ENCODE measurements at places on chromosomes 5 and 9. TPM values are rescaled to one million over a fixed set of nuclear protein-coding genes. Genes with fewer than 3 reads are reported as not detected.

- peak overlapping the region; percentile 59 for H3K27ac ChIP-seq
- H3K36me3 ChIP-seq: no peaks in the 10 kb centered on the region
- H3K27me3 ChIP-seq: no peaks in the 10 kb centered on the region
- peak; percentile 82 for DNase-seq
Observed at GRCh38 chr5:8848997-8849594, 696.8 kb downstream of the SEMA5A start.

GRCh38 chr9:101636247-101636646 lies 41.5 kb upstream of the PPP3R2 start:
- no peak for DNase-seq
- H3K4me3 ChIP-seq: no peak overlapping the region
- no peak overlapping the region for H3K27ac ChIP-seq
- H3K4me1 ChIP-seq: no peaks in the 10 kb centered on the region

Gene ANXA2R
- total RNA-seq: 0.80 TPM

GRCh38 chr9:83238871-83239640 lies 176.1 kb upstream of the RASEF start:
- peaks cover 15% of the 10 kb centered on the region for H3K36me3 ChIP-seq
- peaks cover 10% of the 10 kb centered on the region for H3K4me1 ChIP-seq
- no peaks in the 10 kb centered on the region for H3K27me3 ChIP-seq
- no peak for DNase-seq
- no peak overlapping the region for H3K4me3 ChIP-seq
- H3K27ac ChIP-seq: no peak overlapping the region

- H3K36me3 ChIP-seq: peaks cover 14% of the 10 kb centered on the region
- H3K27ac ChIP-seq: peak overlapping the region; percentile 26
- peaks cover 10% of the 10 kb centered on the region for H3K27me3 ChIP-seq
- no peak overlapping the region for H3K4me3 ChIP-seq
- peaks cover 56% of the 10 kb centered on the region for H3K4me1 ChIP-seq
- no peak for DNase-seq
Observed at GRCh38 chr9:35105571-35106342, 2.8 kb upstream of the STOML2 start.

DNA sequence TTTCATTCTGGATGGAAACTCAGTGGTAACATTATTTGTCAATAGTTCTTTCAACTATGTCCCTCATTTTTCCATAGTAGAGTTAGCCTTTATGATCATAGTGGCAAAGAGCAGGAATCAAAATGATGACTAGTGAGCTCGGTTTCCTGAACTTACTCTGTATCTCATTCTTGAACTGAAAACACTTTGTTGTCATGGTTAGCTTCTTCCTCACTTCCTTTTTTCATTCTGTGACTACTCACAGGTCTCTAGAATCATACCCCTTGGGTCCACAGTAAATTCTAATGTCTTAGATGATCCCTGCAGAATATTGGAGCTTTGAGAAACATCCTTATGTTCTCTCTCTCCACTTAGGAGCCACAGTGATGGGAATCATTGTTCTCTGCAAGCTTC lies 29.4 kb upstream of the RECK start:
- no peak for DNase-seq
- no peak overlapping the region for H3K27ac ChIP-seq
- H3K4me1 ChIP-seq: peaks cover 20% of the 10 kb centered on the region
- peaks cover 8% of the 10 kb centered on the region for H3K36me3 ChIP-seq
- peaks cover 13% of the 10 kb centered on the region for H3K27me3 ChIP-seq

Gene SLC6A7
- not detected for total RNA-seq

Gene PCDHGA2
- total RNA-seq: 2.5 TPM

- H3K4me3 ChIP-seq: no peak overlapping the region
- no peaks in the 10 kb centered on the region for H3K4me1 ChIP-seq
- H3K27ac ChIP-seq: no peak overlapping the region
- no peak for DNase-seq
- peaks cover 2% of the 10 kb centered on the region for H3K27me3 ChIP-seq
Observed at GRCh38 chr5:91018200-91018599, 364.9 kb downstream of the ARRDC3 start.

Gene ISL1
- 0.72 TPM for total RNA-seq

DNA sequence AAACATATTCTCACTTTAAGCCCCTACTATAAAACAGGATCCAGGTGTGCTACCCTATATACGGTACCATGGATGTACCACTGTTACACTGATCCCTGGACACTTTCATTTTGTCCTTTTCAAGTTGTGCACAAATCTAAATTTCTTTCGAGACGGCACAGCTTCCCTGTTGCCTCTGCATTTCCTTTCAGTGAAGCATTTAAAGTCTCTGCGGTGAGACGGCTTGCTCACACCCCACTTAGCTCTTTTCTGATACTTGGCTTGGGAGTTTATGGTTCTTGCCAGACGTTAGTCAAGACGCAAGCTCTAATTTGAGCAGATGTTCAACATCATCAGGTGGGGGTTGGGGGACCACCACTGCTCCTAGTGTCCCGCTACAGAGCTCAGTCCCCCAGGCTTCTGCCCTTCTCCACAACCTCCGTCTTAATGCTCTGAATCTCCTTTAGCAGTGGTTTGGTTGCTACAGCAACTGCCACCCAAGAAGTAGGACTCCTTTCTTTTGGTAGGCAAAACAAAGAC lies 15.8 kb downstream of the F2RL2 start:
- peak overlapping the region; percentile 82 for H3K4me3 ChIP-seq
- no peak for DNase-seq
- H3K36me3 ChIP-seq: no peaks in the 10 kb centered on the region
- peaks cover 62% of the 10 kb centered on the region for H3K4me1 ChIP-seq
- H3K27me3 ChIP-seq: no peaks in the 10 kb centered on the region

Gene ARHGEF28
- 7.4 TPM for total RNA-seq

DNA sequence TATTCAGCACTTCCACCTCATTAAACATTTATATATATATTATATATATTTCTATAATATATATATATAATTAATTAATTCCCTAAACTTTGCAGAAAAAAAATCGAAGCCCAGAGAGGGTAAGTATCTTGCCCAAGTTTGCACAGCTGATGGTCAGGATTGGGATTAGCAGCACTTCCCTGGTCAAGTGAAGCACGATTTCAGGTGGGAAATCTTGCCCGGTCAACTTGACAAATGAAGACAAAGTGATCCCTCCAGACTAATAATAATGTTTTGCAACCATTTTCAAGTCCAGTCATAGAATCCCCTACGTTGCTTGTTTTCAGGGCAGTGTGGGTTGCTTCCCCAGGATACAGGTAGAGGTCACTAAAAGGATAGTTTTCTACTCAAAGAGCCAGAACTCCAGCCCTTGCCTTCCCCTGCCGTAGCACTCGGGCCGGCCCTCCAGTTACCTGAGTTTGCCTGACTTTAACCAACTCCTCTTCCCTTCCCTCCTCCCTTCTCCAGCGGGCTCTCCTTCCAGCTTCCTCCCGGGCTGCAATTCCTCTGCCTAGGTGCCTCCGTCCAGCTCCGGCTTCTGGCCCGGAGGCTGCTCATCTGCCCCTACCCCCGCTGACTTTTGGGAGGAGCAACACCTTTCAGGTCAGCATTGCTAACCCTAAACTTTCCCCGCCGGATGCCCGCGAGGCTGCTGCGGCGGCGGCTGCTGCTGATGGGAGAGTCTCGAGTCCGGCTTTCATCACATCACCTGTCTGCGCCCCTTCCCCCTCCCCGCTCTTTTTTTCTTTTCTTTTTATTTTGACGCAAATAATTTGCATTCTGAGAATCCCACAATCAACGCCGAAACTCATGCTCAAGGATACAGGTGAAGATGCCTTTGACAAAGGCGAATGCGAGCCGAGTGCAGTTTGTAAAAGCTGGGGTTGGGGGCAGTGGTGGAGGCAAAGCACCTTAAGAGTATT lies 930 bp downstream of the PRLR start:
- peak overlapping the region; percentile 43 for H3K4me3 ChIP-seq
- peaks cover 14% of the 10 kb centered on the region for H3K4me1 ChIP-seq
- DNase-seq: no peak
- H3K27ac ChIP-seq: no peak overlapping the region

DNA sequence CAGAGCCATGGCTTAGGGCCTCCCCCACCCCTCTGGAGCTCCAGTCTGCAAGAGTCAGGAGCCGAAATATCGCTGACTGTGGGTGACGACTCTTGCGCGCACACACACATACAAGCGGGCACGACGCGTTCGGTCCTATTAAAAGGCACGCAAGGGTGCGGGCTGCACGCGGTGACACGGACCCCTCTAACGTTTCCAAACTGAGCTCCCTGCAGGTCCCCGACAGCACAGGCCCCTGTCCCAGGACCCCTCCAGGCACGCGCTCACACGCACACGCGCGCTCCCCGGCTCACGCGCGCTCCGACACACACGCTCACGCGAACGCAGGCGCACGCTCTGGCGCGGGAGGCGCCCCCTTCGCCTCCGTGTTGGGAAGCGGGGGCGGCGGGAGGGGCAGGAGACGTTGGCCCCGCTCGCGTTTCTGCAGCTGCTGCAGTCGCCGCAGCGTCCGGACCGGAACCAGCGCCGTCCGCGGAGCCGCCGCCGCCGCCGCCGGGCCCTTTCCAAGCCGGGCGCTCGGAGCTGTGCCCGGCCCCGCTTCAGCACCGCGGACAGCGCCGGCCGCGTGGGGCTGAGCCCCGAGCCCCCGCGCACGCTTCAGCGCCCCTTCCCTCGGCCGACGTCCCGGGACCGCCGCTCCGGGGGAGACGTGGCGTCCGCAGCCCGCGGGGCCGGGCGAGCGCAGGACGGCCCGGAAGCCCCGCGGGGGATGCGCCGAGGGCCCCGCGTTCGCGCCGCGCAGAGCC lies at the start of gene GRIN1:
Gene GRIN1, plus strand, starts transcription at position 433 of the 746 bp plus-strand sequence. CDS start 333 bp downstream, outside the sequence.
- no peak within 1 kb of the TSS for H3K4me3 ChIP-seq
- no peak within 1 kb of the TSS for H3K27ac ChIP-seq
- peaks cover 31% of the 10 kb centered on the region for H3K27me3 ChIP-seq
- no peaks in the 10 kb centered on the region for H3K4me1 ChIP-seq

Gene CNTLN
- 8.4 TPM for total RNA-seq

DNA sequence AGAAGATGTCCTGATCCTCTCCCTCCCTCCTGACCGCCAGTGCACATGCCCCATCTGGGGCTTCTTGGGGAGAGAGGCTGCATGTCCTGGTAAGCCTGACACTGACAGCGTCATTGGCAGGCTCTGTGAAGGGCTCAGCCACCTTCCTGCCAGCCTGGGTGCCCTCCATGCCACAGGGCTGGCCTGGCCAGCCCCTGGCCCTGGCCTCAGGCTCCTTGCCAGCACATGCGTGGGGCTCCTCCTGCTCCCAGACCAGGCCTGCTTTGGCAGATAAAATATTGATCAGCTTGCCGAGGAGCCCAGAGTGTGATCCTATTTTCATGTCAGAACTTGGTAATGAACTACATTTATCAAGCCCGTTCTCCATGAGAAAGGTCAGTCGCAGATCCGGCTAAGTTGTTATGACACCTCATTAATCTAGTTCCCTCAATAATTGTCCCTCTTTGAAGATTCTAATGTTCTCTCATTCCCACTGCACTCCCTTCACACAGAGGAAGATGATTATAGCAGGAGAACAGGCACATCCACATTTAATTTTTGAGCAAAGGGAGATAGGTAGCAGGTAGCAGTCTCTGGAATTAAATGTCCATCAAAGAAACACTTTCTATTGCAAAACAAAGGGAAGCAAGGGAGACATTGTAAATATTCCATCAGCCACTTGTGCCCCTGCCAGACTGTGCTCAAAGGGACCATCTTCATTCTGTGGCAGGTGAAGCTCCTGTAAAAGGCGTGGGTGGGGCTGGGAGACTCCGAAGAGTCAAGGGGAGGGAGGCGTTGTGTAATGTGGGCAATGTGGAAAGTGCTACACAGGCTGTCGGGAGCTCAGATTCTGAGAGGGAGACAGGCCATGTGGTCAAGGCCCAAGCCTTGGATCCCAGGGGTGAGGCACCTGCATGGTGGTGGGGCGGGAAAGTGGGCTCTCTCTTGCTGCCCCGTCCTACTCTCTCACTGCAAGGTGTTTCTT lies 272.0 kb downstream of the HSPA4 start:
- H3K27me3 ChIP-seq: peaks cover 28% of the 10 kb centered on the region
- no peak for DNase-seq
- H3K27ac ChIP-seq: no peak overlapping the region
- no peak overlapping the region for H3K4me3 ChIP-seq

- H3K27ac ChIP-seq: no peak overlapping the region
- no peak for DNase-seq
- peaks cover 13% of the 10 kb centered on the region for H3K27me3 ChIP-seq
- H3K4me1 ChIP-seq: no peaks in the 10 kb centered on the region
- H3K4me3 ChIP-seq: no peak overlapping the region
Observed at GRCh38 chr5:125152044-125152443, 405.6 kb upstream of the ZNF608 start.

GRCh38 chr5:148973455-148973854 lies 89.4 kb downstream of the SH3TC2 start:
- DNase-seq: peak; percentile 46
- H3K36me3 ChIP-seq: no peaks in the 10 kb centered on the region
- H3K4me1 ChIP-seq: peaks cover 91% of the 10 kb centered on the region
- peak overlapping the region; percentile 91 for H3K27ac ChIP-seq
- H3K4me3 ChIP-seq: peak overlapping the region; percentile 74

Gene FST
- 14.2 TPM for total RNA-seq

DNA sequence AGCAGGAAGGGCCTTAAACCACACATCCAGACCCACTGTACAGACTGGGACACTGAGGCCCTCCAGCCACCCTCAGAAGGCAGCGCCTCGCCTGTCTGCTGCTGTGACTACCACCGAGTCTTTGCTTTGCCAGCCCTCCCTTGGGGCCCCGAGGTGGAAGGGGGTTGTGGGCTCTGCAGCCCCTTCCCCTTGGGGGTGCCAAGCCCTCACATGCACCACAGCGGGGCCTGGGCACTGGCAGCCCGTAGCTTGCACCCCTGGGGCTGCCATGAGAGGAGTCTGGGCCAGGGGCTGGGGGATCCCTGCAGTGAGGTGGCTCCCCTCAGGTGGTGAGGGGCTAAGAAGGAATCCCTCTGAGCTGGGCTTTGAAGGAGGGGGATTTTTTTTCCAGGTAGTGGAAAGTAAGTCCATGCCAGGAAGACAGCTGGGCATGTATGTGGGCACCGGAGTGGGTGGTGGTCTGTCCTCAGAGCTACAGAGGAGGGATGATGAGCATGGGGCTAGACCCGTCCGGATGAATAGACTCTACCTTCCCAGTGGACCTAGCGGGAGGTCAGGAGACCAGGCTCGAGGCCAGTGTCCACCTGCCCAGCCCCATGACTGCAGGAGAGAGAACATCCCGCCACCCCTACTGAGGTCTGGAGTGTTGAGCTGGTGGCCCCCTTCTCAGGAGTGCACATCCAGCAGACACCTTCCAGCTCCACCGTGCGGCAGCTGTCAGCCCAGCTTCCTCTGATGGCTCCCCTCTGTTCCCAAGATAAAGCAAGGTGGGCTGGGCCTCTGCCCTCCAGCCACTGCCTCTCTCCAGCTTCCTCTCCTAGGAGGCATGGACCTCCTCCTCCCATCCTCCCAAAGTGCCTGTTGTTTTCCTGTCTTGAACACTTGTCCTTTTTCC lies 15.9 kb downstream of the FLT4 start:
- H3K4me3 ChIP-seq: no peak overlapping the region
- peaks cover 1% of the 10 kb centered on the region for H3K27me3 ChIP-seq
- no peak for DNase-seq
- no peaks in the 10 kb centered on the region for H3K4me1 ChIP-seq
- H3K36me3 ChIP-seq: no peaks in the 10 kb centered on the region
- no peak overlapping the region for H3K27ac ChIP-seq

Gene CKMT2
- total RNA-seq: not detected

- DNase-seq: peak; percentile 11
- H3K4me3 ChIP-seq: peak overlapping the region; percentile 100
- H3K4me1 ChIP-seq: peaks cover 50% of the 10 kb centered on the region
- peak overlapping the region; percentile 100 for H3K27ac ChIP-seq
- no peaks in the 10 kb centered on the region for H3K27me3 ChIP-seq
Observed at GRCh38 chr9:99222416-99223270, 561 bp downstream of the SEC61B start.

Gene ANKRD55
- not detected for total RNA-seq

GRCh38 chr9:87141124-87141523 lies 193.8 kb upstream of the GAS1 start:
- no peak overlapping the region for H3K27ac ChIP-seq
- DNase-seq: no peak
- no peak overlapping the region for H3K4me3 ChIP-seq
- H3K36me3 ChIP-seq: no peaks in the 10 kb centered on the region
- H3K4me1 ChIP-seq: no peaks in the 10 kb centered on the region
- no peaks in the 10 kb centered on the region for H3K27me3 ChIP-seq
